ENCODE measurements at places on chromosomes 2 and 18.

- no peak for DNase-seq
Measured at GRCh38 chr2:224155896-224156295, 116.8 kb upstream of the SERPINE2 start.

DNA sequence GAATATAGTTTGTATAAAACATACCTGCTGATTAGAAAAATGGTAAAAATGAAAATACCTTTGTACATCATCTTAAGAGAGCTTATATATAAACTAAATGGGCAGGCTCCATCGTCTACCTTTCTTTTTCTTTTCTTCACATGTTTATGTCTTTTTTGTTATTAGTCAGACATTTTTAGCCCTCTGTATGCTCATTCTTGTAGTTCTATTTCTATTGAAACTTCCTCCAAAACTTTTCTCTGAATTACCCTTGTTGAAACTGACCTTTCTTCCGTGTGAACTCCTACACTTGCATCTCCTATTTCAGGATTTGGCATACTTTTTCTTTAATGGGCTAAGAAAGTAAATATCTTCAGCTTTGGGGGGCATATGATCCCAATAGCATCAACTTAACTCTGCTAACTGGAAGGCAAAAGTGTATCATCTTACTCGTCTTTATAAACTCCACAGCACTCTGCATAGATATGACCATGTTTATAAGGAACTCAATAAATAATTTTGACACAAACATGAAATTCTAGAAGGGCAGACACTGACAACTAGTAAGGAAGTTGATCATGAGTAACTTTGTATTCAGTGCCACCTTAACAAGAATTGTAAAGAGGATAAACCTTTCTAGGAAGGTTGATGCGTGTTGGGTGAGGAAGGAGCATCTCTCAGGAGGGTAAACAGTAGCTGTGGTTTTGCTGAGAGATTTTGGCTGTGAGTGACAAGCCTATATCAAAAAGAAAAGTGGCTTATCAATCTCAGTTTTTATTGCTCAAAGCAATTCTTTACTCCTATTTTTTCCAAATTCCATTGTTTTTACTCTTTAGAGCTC is 127.6 kb downstream of the PIK3C3 start:
- no peak for DNase-seq

DNA sequence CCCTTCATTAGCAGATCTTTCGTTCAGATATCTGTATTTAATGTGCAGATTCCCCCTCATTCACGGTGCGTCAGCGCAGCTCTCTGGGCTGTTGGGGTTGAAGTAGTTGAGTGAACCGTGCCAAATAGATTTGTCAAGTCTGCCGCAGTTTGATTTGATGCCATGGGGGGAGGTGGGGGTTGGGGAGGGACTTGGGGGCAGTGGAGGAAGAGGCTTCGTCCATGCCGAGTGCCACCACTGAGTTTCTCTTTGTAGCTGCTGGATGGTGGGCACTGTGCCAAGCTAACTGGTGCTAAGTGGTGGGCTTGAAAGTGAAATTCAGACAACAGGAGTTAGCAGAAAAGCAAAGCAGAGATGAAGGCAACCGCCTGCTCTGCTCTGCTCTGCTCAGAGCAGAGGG is 47.9 kb downstream of the NRP2 start:
- no peak for DNase-seq

GRCh38 chr2:8438996-8439395 is 242.9 kb upstream of the ID2 start:
- DNase-seq: no peak

DNA sequence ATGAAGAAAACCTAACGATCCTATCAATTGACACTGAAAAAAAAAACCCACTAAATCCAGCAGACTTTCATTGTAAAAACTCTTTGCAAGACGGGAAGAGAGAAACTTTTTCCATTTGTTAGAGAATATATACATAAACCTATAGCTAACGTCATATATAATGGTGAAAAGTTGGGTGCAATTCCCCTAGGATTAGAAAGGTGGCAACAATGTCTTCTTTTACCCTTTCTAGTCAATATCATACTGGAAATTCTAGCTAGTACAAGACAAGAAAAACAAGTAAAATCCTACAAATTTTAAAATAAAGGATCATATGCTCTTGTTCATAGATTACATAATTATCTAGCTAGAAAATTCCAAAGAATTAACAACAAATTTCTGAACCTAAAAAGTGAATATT is 1596.5 kb upstream of the LRRTM1 start:
- DNase-seq: no peak

- no peak for DNase-seq
Measured at GRCh38 chr2:189177251-189177840, 2.2 kb downstream of the COL5A2 start.

DNA sequence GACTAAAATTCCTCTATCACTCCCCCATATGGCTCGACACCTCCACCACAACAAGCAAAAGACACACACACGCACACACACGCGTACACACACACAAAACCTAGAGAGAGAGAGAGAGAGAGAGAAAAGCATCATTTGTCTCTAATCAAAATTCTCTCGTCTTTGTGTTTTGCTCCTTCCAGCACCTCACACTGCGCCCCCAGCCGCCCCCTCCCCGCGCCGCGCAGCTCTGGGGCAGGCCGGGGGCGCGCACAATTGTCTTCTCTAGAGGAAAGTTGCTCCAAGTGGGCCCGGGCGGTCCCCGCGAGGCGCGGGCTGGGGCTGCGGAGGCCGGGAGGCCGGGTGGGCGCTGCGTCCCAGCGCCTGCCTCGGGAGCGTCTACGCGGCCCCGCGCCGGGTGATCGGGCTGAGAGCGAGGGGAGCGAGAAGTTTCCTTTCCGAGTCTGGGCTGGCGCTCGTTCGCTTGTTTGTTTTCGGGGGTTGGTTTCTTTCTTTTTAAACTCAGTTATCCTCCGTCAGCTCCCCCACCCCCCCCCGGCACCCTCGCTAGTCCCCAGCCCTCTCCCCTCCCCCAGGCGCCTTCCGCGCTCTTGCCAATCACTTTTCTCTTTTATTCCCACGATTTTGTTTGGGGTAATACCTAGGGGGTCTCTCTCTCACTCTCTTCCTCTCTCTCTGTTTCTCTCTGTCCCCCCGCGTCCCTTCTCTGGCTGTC is 4.1 kb downstream of the ZEB2 start:
- peak; percentile 52 for DNase-seq

GRCh38 chr2:142218471-142218870 is 87.7 kb upstream of the LRP1B start:
- DNase-seq: no peak

DNA sequence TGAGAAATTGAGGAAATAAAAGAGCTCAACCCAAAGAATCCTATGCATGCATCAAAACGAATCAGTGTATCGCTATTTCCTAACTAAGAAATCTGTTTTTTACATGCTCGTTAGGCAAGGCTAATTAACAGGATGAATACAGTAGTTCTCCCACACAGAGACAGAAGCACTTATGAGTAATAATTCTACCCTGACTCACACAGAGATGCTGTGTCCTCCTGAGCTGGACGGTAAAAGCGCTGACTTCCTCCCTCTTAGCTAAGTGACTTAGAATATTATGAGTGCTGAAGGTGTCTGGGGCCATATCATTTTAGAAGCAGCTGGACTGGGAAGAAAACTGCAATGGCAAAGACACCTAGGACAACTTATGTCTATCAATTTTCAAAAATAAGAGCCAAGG is 18.5 kb downstream of the PLEKHM3 start:
- peak; percentile 23 for DNase-seq

- no peak for DNase-seq
Measured at GRCh38 chr2:19859565-19859964, 42.2 kb downstream of the TTC32 start.

DNA sequence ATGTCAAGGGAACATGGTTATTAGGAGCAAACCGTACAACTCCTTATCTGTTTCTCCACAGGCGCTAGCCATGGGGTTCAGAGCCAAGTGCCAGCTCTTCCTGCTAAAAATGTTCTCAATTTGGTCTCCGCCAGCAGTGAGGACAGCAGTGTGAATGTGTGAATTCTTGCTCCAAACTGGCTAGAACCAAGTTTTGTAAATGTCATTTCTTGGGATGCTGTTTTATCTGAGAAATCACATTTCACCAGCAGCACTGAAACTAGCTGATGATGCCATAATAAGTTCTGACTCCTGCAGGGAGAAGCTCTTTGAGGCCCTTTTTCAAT is 140.6 kb upstream of the LGALSL start:
- no peak for DNase-seq

DNA sequence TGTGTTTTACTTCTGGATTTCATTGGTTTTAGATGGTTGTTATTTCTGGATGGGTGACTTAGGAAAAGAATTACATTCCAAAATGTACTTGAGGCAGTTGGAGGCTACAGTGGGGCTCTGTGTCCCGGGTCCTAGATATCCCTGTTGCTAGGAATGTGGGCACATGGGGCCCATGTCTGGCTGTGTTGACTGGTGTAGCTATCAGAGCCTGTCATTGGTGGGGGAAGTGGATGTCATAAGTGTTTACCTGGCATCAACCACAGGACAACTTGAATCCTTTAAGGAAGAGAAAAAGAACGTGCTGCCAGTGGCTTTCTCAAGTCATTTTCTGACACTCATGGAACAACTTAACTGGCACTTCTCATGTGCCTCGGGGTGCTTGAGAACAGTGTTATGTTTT is 30.4 kb downstream of the IL18R1 start:
- DNase-seq: no peak

- DNase-seq: no peak
Measured at GRCh38 chr18:79903787-79904356, 47.6 kb downstream of the SLC66A2 start.

- peak; percentile 99 for DNase-seq
Measured at GRCh38 chr2:136131961-136132824, 14.2 kb upstream of the CXCR4 start.

GRCh38 chr2:27080140-27080469 is 1.7 kb downstream of the EMILIN1 start:
- DNase-seq: no peak

DNA sequence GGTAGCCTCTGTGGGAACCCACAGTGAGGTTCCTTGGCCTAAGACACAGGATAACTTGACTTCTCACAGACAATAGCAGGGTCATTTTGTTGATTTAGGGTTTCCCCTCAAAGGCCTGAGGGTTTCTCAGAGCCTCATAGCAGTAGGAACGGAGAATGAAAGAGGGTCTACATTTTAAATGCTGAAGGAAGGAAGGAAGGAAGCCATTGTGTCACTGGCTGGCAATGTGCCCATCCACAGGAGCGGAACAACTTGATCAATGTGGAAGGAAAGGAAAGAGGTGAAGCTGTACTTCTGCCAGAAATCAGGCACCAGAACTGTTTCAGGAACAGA is 5.1 kb downstream of the IL1B start:
- DNase-seq: no peak

DNA sequence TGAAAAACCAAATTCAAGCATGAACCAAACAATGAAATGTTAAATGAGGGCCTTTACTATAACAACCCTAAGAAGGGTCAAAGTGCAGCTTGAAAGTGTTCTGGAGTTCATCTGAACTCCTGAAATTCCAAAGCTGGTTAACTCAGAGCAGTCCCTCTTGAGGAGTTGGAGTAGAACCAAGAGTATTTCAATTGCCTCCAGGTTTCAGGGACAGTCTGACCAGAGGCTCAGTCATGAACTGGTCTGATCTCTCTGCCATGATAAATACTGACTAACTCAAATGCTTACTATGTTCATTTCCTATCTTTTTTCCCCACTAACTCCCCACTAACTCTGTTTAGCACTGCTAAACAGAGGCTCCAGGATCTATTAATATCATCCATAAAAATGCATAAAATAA is 2.7 kb downstream of the STARD7 start:
- DNase-seq: no peak

GRCh38 chr2:35606394-35606793 is 749.2 kb upstream of the CRIM1 start:
- no peak for DNase-seq

DNA sequence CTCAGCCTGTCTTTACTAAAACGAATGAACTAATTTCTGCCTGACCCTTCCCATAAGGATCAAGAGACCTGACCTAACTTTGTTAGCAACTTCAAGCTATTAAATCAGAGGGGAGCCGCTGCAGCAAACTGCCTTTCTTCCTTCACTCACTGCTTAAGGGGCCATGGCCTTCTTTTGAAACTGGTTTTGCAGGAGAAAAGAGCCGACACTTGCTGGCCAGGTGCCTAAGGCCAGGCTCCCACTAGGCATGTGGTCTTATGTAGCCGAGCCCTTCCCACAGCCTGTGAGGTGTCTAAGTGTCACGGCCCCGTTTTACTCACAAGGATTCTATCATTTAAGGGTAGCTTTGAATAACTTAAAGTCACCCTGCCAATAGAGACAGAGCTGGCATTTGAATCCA is 130.8 kb downstream of the ZNF236 start:
- DNase-seq: no peak

DNA sequence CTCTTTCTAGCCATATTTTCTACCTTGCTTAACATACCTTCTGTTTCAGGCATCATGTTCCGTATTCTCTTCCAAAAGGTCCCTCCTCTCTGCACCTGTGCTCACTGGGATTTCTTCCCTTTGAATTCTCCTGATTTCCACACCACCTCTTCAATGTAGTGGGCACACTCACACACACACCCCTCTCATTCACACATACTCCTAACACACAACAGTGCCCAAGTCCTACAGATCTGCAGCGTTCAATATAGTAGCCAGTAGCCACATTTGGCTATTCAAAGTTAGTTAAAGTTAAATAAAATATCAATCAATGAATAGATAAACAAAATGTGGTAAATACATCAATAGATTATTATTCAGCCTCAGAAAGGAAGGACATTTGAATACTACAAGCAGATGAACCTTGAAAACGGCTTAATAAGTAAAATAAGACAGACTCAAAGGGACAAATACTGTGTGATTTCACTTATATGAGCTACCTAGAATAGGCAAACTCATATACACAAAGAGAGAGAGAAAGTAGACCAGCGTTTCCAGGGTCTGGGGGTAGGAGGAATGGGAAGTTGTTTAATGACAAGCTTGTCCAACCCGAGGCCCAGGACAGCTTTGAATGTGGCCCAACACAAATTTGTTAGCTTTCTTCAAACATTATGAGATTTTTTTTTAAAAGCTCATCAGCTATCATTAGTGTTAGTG is 34.4 kb downstream of the MYCN start:
- no peak for DNase-seq

GRCh38 chr2:71571945-71572344 is 118.6 kb downstream of the DYSF start:
- DNase-seq: no peak

All from MV-4-11 (cell line).